ENCODE measurements at places on chromosomes 12 and 14.

- no peak for DNase-seq
These were observed 21.6 kb downstream of the EXOC5 start for GRCh38 chr14:57246933-57247657.

DNA sequence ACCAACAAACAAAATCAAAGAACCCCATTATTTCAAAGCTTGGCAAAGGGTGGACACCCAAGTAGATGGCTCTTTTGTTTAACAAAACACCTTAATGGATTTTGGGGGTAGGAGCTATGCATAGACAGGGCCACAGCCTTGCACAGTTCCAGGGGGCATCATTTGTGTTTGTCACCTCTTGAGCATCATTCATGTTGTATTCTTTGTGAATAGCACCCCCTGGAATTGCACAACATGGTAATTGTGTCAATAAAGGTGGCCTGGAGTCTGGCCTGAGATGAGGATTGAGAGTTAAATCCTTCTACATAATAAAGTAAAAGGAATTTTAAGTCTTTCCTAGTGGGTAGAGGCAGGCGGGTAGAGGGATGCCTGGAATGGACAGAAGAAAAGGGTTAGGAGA lies 3.3 kb upstream of the FRS2 start:
- no peak for DNase-seq

DNA sequence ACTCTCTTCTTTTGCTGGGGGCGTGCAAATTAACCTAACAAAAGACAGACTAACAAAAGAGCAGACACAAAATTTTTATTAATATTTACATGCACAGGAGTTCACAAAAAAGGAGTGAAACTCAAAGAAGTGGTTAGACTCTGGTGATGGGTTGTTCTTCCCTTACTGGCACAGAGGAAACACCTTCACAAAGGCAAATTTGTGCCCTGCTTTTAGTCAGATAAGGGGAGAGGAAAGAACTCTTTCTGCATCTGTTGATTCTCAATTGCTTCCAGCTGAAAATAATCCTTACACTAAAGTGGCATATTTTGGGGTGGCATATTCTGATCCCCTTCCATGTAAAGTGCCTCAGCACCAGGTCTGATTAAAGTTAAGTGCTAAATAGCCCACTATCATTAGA lies 190.2 kb upstream of the AMIGO2 start:
- no peak for DNase-seq

- DNase-seq: no peak
These were observed 59.5 kb downstream of the SMUG1 start for GRCh38 chr12:54129028-54129903.

DNA sequence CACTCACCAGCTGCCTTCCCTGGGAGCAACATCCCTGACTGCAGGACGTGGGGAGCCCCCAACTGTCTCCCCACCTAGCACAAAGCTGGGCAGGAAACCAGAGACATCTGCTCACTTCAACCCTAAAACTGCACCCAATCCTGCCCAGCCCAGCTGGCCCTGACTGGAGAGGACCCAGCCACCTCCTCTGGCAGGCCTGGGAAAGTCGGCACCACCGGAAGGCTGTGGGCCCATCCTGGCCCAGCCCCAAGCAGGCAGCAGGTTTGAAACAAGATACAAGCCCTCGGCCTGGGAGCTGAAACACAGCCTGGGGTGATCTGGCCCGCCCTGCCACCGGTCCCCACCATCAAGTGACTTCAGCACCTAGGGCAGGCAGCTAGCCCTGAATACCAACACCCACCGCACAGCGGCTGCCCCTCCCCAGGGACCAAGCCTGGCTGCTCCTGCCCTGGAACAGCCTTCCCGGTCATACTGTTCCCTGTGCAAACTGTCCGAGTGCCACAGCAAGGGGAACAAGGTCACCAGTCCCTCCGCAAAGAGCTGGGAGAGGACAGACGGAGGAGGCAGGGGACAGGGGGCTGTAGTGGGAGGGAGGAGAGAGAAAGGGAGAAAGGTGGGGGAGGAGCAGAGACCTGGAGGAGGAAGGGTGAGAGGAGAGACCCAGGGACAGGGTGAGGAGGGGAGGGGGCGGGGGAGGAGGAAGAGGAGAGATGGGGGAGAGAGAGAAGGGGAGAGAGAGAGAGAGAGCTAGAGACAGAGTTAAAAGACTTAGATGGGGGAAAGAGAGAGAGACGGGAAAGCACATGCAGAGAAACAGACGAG lies 115.7 kb downstream of the RFLNA start:
- no peak for DNase-seq

GRCh38 chr14:103729496-103730448 lies 14.2 kb downstream of the ZFYVE21 start:
- DNase-seq: no peak

GRCh38 chr14:61255968-61256367 lies 25.2 kb downstream of the TMEM30B start:
- DNase-seq: no peak

GRCh38 chr14:22865424-22866405 lies 5.8 kb upstream of the LRP10 start:
- no peak for DNase-seq

DNA sequence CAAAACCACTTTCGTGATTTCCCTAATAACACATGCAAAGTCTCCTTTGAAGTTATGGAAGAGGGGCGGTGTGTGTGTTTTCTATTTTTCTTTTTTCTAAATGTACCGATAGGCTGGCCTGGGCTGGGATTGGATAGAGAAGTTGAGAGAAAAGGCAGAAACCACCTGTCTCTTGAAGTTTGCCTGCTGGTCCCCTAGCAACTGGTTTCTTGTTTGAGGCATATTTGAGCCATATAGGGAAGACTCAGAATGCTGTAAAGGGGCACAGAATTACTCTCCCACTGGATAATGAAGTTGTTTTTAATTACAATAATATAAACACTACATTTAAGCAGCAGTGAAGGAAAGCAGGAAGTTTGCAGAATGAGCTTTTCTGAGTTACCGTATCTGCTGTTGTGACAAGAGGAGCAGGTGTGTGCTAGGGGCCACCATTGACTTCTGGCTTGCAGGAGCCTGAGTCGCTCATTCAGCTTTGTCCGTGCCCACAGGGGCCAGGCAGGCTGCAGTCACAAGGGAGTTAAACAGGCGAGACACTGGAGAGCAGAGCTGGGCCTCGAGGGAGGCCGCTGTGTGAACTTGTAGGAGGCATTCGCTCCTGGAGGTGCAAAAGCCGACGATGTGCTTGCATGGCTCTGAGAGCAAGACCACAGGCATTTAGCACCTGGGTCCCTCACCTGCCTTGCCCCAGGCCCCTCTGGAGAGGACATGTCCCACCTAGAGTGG lies 173.8 kb upstream of the RGS6 start:
- DNase-seq: no peak

DNA sequence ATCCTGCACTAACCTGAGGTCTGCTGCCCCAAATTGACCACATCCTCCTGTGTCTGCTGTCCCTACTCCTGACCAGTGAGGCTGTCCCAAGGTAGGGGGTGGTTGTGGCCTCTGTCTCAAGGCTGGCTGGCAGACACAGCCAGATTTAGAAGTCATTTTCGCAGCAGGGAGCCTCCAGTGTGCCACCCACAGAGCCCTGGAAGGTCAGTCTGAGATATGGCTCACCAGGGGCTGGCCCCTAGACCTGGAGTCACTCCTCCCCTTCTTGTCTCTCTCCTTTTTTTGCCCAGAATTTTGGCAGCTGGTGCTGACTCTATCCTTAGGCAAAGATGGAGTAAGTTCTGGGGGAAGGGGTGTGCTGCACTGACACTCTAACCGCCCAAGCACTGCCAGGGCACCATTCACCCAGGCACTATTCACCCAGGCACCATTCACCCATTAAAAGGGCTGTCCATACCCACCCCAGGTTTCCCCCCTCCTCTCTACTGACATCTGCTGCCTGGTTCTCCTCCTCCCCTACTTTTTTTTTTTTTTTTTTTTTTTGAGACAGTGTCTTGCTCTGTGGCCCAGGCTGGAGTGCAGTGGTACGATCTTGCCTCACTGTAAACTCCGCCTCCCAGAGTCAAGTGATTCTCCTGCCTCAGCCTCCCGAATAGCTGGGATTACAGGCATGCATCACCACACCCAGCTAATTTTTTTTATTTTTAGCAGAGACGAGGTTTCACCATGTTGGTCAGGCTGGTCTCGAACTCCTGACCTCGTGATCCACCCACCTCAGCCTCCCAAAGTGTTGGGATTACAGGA lies 7.7 kb downstream of the DDN start:
- DNase-seq: no peak

DNA sequence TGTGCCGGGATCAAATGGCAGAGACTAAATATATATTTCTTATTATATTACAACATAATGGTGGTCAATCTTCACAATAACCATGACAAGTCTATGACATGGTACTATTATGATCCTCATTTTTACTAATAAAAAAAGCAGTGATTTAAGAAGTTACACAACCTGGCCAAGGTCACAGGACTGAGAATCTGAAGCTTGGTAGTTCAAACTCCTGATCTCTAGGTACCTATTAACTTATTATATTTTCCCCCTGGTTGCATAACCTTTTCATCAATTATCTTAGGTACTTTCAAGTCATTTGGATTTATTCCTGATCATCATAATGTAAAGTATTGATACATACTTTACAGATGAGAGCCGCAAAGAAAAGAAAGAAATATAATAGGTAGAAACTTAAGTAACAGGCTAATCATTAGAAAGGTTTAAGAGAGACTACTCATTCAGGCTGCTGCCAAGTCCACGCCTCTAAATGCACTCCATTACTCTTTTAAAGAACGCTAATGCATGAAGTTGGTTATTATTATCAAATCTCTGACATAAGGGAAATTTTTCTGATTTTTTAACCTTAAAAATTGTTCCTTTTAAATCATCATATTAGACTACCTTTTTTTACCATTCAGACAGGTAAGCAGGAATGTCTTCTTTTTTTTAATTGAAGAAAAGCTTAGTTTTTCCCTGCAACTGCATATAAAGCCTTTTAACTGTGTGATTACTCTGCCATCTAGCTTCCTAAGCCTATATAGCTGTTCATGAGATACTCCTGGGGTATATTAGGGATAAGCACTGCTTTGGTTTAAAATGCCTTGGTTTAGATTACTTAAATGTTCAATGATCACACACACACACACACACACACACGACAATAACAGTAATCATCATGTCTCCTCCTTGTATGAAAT lies 35.6 kb downstream of the RPS29 start:
- DNase-seq: no peak

DNA sequence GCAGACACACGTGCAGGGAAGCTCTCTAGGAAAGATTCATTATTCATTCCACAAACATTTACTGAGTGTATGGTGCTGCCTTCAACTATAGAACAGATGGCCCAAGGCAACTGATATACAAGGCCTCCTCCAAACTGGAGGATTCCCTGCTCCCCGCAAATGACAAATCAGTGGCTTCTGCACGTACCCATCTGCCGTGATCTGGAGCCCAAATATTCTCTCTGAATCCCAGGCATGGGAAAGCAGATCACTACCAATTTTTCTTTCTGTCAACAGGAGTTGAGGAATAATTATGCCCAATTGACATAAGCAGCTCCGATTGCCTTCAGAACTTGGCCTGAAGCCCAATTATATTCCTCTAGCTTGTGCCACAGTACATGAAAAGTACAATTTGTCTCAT lies 174.2 kb upstream of the CCDC196 start:
- no peak for DNase-seq

DNA sequence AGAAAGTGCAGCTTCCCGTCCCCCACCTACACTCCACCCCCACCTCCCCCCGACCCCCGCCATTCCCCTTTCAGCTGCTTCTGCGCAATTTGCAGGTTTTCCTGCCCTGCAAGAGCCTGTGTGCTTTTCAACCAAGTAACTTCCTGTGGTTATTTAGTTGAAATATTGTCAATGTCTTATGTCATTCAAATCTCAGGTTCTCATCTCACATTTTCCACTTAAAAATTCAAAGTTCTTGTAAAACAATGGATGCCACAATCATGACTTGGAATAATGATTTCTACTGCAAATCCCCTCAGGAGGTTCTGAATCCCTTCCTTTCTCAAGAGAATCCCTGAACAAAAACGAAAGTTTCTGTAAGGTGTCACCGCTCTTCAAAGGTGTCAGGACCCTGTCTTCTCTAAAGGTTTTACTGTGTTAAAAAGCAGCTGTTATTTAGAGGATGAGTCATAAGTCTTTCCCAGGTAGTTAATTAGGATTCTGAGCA lies 31.6 kb downstream of the WBP11 start:
- DNase-seq: no peak

- DNase-seq: no peak
These were observed 22.0 kb downstream of the GSTZ1 start for GRCh38 chr14:77342726-77343397.

DNA sequence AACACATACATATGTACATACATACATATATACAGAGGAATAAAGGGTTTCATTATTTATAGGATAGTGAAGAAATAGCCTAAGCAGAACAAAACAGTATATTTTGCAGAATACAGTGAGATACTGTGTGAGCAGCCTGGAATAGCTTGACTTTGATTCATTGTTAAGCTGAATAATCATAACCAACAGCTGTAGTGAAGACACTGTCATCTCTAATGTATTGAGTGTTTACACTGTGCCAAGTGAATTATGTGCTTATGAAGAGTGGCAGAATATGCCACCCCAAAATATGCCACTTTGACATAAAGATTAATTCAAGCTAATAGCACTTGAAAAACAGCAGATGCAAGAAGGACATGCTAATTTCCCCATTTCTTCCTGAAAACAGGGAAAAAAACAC lies 48.2 kb upstream of the LRFN5 start:
- no peak for DNase-seq

- no peak for DNase-seq
These were observed 156.0 kb upstream of the ARHGAP5 start for GRCh38 chr14:31920989-31921650.

DNA sequence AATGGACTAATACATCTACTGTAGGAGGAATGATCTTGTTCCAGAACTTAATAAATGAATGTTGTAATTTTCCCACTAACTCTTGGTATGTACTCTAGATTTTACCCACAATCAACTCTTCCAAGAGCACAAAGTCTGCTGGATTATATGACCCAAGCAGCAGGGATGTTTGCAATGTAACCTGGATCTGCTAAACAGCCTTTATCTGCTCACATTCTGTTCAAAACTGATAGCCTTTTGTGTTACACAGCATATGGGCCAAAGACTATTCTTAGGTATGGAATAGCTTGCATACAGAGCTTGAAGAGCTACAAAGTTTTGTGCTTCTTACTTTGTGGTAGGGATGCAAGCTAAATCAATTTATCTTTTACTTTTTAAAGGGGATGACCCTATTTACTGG lies 213.7 kb upstream of the DCN start:
- no peak for DNase-seq

GRCh38 chr12:4649358-4649661 lies 396 bp downstream of the NDUFA9 start:
- DNase-seq: no peak

GRCh38 chr14:93156693-93157369 lies 27.9 kb downstream of the MOAP1 start:
- no peak for DNase-seq

DNA sequence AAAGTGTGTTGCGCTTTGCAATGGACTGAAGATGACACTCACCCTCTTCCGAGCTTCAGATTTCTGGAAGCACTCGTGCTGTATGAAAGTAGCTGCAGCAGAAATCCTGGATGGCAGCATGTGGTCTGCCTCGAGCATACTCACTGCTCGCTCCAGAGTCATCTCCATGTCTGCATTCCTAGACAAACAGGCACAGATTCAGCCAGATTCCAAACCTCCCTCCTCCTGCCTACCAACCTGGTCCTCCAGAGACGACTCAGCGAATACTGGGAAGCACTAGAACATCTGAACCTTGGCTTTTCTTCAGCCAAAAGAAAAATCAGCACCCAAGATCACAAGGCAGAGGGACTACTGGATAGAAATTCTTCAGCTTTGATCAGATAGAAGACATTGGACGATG lies 27.7 kb downstream of the PKP2 start:
- DNase-seq: no peak
